Osteocyte (in vitro differentiated cells): ENCODE measurements at places on chromosomes 11 and 22. TPM values are rescaled to one million over a fixed set of nuclear protein-coding genes. Genes with fewer than 3 reads are reported as not detected.
A peak's percentile ranks its signal among the peaks of the same experiment; 100 is the strongest.

GGTLC2 gene
- total RNA-seq, result not detected in 2 replicates

OR6A2 gene
- total RNA-seq, result 0.08 TPM in 1 of 2 replicates, not detected in the other

DNA sequence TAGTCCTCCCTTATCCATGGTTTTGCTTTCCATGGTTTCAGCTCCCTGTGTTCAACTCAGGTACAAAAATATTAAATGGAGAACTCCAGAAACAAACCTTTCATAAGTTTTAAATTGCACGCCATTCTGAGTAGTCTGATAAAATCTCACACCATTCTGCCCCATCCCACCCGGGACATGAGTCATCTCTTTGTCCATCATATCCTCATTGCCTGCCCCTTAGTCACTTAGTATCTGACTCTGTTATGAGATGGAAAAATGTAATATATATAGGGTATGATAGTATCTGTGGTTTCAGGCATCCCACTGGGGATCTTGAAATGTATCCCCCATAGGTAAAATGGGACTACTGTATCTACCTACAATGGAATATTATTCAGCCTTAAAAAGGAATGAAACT is 35.5 kb upstream of the FGF3 start:
- no peaks in the 10 kb centered on the region for H3K36me3 ChIP-seq
- no peaks in the 10 kb centered on the region for H3K4me1 ChIP-seq
- peaks cover 38% of the 10 kb centered on the region for H3K27me3 ChIP-seq
- no peak overlapping the region for H3K27ac ChIP-seq
- DNase-seq, result no peak

DNA sequence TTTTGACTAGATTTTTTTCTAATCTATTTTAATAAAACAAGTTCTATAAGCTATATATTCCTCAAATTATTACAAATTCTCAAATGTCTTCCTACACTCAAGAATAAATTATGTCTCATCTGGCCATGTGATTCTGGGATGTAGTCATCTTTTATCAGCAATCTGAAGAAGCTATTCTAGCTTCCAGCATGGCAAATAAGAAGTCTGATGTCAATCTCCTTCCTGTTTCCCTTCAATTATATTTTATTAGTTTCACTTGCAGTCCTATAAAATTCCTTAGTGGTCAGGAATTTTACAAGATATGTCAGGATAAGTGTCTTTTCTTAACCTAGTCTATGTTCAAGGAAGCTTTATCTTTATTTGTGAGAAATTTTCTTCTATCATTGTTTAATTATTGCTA is 10.4 kb upstream of the ANO3 start:
- H3K4me1 ChIP-seq, result no peaks in the 10 kb centered on the region
- H3K27ac ChIP-seq, result no peak overlapping the region
- H3K4me3 ChIP-seq, result no peak overlapping the region
- H3K27me3 ChIP-seq, result peaks cover 10% of the 10 kb centered on the region
- no peak for DNase-seq

DUSP8 gene
- total RNA-seq, result 5.4 and 7.7 TPM in 2 replicates

DNA sequence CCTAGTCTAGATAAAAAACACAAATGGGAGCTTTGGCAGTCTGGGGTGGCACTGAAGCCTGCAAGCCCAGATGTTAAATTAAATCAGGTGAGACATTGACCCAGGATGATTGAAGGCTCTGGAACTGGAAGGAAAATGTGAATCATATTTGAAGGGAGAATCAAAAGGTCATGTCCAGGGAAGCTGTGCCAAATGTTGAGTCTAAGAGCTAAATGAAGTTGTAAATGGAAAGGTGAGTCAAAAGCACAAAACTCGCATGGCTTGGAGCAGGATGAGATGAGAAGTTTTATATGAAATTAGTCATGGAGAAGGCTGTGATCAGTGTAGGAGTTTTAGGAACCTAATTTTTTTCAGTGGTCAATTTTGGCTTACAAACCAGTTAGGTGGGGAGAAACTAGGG is 301.1 kb downstream of the BLID start:
- H3K4me3 ChIP-seq, result no peak overlapping the region
- DNase-seq, result no peak
- H3K36me3 ChIP-seq, result no peaks in the 10 kb centered on the region
- H3K4me1 ChIP-seq, result peaks cover 8% of the 10 kb centered on the region
- no peaks in the 10 kb centered on the region for H3K27me3 ChIP-seq

DNA sequence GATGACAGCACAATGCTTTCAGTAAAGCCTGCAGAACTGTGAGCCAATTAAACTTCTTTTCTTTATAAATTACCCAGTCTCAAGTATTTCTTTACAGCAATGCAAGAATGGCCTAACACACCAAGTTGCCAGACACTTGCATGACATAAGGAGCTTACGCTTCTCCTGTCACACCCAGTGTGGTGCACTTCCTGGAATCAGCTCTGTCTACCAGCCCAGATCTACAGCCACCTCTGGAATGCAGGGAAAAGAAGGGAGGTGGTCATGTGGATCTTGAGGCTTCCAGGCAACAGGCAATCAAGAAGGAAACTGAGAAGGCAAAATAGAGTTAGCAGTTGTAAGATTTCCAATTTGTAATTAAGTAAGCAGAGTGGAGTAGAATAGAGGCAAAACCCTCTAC is 37.4 kb upstream of the SESN3 start:
- no peaks in the 10 kb centered on the region for H3K36me3 ChIP-seq
- H3K4me3 ChIP-seq, result no peak overlapping the region
- H3K4me1 ChIP-seq, result no peaks in the 10 kb centered on the region
- DNase-seq, result no peak
- peaks cover 8% of the 10 kb centered on the region for H3K27me3 ChIP-seq

DNA sequence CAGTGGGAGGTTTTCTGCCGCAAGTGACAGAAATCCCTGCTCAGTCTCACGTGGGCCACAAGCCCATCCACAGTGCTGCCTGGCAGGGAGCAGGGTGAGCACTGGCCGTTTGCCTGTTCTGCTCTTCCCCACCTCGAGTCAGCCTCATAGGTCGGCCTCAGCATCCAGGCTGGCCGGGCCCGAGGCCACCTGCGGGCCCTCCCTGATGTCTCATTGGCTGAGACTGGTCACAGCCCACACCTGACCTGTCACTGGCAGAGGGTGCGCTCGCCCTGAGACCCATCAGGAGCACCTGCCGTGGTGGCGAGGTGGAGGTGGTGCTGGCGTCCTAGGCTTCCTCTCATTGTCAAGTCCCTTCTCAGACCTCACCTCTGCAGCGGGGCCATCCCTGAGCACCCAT is 72.1 kb downstream of the ELFN2 start:
- DNase-seq, result no peak
- no peak overlapping the region for H3K4me3 ChIP-seq
- no peaks in the 10 kb centered on the region for H3K36me3 ChIP-seq
- no peak overlapping the region for H3K27ac ChIP-seq

- no peaks in the 10 kb centered on the region for H3K27me3 ChIP-seq
- no peak overlapping the region for H3K27ac ChIP-seq
- no peak overlapping the region for H3K4me3 ChIP-seq
- no peaks in the 10 kb centered on the region for H3K4me1 ChIP-seq
Measured at GRCh38 chr11:14059491-14059890, 97.0 kb downstream of the SPON1 start.

DNA sequence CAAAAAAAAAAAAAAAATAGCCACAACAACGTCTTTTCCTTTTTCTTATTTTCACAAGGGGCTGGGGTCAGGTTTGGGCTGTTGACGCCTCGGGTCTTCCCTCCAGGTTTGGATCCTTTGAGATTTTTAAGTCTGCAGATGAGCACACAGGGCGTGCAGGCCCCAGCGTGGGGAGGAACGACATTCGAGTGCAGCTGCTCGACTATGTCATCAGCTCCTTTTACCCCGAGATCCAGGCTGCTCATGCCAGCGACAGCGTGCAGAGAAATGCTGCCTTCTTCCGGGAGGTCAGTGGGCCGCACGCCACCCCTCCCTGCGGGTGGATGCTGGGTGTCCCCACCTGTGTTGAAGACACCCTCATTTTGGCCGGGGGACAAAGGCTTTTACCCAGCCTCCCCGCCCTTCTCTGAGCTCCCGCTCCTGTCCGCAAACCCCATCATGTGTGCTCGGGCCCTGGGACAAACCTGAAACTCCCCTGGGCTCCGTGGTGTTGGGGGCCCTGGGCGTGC is 7.7 kb downstream of the SELENOO start:
- no peak overlapping the region for H3K27ac ChIP-seq
- H3K4me1 ChIP-seq, result peaks cover 4% of the 10 kb centered on the region
- no peak for DNase-seq
- H3K4me3 ChIP-seq, result no peak overlapping the region
- no peaks in the 10 kb centered on the region for H3K27me3 ChIP-seq

UBE4A gene
- total RNA-seq, result 47.3 and 49.0 TPM in 2 replicates

TESMIN gene
- total RNA-seq, result 0.55 and 0.56 TPM in 2 replicates

GRCh38 chr11:118098996-118099837 is 12.5 kb upstream of the SMIM35 start:
- H3K36me3 ChIP-seq, result no peaks in the 10 kb centered on the region
- H3K27ac ChIP-seq, result no peak overlapping the region
- no peaks in the 10 kb centered on the region for H3K4me1 ChIP-seq
- no peak for DNase-seq
- H3K4me3 ChIP-seq, result no peak overlapping the region

GRCh38 chr22:41512421-41513194 is 31.7 kb downstream of the POLR3H start:
- peaks cover 18% of the 10 kb centered on the region for H3K36me3 ChIP-seq
- H3K27ac ChIP-seq, result peak overlapping the region; percentile 98
- peak; percentile 92 for DNase-seq
- peak overlapping the region; percentile 4 for H3K4me3 ChIP-seq
- H3K4me1 ChIP-seq, result peaks cover 22% of the 10 kb centered on the region
- H3K27me3 ChIP-seq, result no peaks in the 10 kb centered on the region

GRCh38 chr11:40286137-40286536 is 1173.3 kb downstream of the LRRC4C start:
- H3K4me3 ChIP-seq, result no peak overlapping the region
- peaks cover 6% of the 10 kb centered on the region for H3K4me1 ChIP-seq
- peaks cover 39% of the 10 kb centered on the region for H3K27me3 ChIP-seq
- DNase-seq, result no peak
- no peak overlapping the region for H3K27ac ChIP-seq
- no peaks in the 10 kb centered on the region for H3K36me3 ChIP-seq

DNA sequence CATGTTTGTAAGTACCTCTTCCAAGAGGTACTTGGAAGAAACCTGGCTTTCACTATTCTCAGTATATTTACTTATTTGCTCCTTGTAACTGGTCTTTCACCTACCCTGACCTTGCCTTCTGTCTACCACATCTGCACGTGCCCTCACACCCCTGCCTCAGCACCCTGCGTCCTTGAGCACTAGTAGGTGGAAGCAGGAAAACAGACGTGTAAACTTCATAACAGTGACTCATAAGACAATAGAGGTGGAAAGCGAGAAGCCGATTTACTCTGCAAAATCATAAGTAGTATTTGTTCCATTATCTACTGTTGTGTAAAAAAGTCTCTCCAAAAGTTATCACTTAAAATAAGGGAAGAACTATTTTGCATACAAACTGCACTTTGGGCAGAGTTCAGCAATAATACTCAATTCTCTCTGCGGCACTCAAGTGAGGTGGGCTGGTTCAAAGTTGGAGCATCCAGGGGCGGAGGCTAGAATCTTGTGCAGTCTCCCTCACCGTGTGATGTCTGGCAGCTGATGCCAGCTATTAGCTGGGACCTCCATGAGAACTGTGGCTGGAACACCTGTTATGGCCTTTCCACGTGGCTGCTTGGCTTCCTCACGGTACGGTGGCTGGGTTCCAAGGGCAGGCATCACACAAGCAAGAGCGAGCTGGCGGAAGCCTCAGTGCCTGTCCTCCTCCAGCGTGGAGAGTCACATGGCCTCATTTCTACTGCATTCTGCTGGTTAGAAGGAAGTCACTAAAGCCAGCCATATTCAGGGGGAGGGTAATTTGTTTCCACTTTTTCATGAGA is 30.4 kb downstream of the PACS1 start:
- H3K27me3 ChIP-seq, result no peaks in the 10 kb centered on the region
- H3K36me3 ChIP-seq, result peaks cover 5% of the 10 kb centered on the region
- peak; percentile 53 for DNase-seq
- H3K4me3 ChIP-seq, result no peak overlapping the region
- no peak overlapping the region for H3K27ac ChIP-seq
- peaks cover 2% of the 10 kb centered on the region for H3K4me1 ChIP-seq

OR51B2 gene
- not detected in 2 replicates for total RNA-seq

DNA sequence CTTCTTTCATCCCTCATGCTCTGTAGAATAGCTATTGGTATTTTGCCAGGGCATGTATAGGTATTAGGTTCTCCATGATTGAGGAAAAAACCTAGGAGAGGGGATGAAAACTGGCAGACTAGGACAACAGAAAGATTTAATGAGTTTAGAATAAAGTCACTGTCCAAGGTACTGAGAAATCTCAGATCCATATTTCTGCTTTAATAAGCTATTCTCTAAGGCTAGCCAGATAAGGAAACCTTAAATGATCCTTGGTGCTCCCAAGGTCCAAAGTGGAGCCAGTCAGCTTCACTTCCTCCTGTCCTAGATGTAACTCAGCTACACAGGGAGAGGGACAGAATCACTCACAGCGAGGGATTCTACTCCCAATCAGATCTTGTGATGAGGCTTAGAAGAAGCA is 13.7 kb upstream of the CSNK2A3 start:
- H3K27me3 ChIP-seq, result peaks cover 3% of the 10 kb centered on the region
- H3K36me3 ChIP-seq, result peaks cover 53% of the 10 kb centered on the region

GRCh38 chr22:48186146-48186790 is 1423.8 kb downstream of the TBC1D22A start:
- H3K27me3 ChIP-seq, result no peaks in the 10 kb centered on the region
- peaks cover 3% of the 10 kb centered on the region for H3K4me1 ChIP-seq
- no peaks in the 10 kb centered on the region for H3K36me3 ChIP-seq
- no peak overlapping the region for H3K27ac ChIP-seq

DNA sequence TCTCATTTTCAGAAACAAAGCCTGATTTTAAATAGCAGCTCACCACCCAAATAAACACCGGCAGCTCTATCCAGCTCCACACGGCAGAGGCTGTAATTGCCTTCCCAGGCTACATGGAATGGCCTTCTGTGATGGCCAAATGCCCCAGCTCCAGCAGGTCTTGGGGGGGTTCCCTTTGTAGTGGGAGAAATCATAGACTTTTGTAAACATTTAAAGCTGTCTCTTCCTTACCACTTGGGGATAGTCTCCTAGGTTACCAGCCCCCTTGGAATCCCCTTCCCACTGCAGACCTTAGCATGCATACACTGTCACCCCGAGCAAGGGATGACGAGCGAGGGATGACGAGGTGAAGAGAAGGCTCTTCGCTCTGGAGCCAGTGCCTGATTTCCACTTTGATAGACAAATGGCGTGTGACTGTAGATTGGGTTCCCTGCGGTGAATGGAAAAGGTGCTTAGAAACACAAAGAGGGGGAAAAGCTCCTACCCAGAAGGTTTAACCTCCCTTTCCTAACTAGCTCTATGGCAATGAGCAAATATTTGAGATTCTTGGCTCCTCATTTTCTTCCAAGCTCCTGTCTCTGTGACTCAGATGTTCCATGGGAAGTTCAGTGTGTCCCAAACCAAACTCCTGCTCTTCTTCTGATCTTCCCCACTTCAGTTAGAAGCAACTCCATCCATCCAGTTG is 108.0 kb upstream of the CADM1 start:
- H3K4me3 ChIP-seq, result no peak overlapping the region
- no peak for DNase-seq
- H3K27me3 ChIP-seq, result peaks cover 44% of the 10 kb centered on the region
- peaks cover 30% of the 10 kb centered on the region for H3K4me1 ChIP-seq
- no peak overlapping the region for H3K27ac ChIP-seq

- H3K27ac ChIP-seq, result no peak overlapping the region
- H3K27me3 ChIP-seq, result peaks cover 16% of the 10 kb centered on the region
- H3K4me3 ChIP-seq, result no peak overlapping the region
- H3K36me3 ChIP-seq, result no peaks in the 10 kb centered on the region
- no peak for DNase-seq
- no peaks in the 10 kb centered on the region for H3K4me1 ChIP-seq
Measured at GRCh38 chr22:17472932-17473331, 90.4 kb upstream of the SLC25A18 start.
